Activated effector memory CD4-positive, alpha-beta T cell treated with Interleukin-2 at 50 U/mL for 16 hours (primary cell): ENCODE measurements at places on chromosomes 3 and 15.

GRCh38 chr3:152997526-152997925, 162.6 kb downstream of the P2RY1 start:
- no peak for DNase-seq

DNA sequence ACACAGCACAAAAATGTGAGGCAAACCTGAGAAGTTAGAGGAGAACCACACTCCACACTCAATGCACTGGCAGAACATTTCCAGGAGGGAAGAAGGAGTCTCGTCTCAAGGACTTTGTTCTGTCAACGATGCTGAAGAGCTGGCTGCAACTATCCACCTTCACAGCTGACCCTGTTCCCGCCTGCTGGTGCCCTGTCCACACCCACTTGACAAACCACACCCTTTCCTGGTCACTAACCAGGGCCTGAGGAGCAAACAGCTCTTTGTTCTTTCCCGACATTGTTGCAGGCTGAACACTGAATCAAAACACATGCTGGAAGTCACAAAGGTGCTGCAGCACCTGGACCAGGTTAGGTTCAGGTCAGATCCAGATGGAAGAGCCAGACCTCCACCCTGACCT, 92.6 kb upstream of the ARRDC4 start:
- no peak for DNase-seq

GRCh38 chr3:22103423-22103822, 352.4 kb upstream of the ZNF385D start:
- no peak for DNase-seq

DNA sequence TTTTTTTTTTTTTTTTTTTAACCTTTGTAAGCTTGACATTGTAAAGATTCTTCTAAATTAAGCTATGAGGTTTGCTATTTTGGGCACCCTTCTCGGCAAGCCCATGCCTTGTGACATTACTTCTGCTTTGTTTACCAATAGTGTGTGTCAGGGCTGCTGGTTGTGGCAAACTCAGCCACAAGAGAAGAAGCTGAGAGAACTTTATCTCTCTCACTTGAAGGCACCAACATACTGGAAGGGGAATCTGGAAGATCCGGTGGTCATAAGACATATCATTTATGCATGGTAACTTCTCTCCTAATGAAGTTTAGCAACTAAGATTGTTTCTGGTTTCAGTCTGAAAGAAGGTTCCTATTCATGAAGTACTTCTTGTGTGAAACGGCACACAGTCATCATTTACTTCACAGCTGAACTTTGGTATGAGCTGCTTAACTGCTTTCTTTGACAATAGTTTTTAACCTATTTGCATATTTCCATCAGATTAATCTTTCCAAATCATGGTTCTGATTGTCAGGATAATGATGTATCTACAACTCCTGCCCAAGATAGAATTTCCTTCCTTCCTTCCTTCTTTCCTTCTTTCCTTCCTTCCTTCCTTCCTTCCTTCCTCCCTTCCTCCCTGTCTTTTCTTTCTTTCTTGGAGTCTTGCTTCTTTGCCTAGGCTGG, 189.3 kb downstream of the NFKBIZ start:
- DNase-seq = no peak

DNA sequence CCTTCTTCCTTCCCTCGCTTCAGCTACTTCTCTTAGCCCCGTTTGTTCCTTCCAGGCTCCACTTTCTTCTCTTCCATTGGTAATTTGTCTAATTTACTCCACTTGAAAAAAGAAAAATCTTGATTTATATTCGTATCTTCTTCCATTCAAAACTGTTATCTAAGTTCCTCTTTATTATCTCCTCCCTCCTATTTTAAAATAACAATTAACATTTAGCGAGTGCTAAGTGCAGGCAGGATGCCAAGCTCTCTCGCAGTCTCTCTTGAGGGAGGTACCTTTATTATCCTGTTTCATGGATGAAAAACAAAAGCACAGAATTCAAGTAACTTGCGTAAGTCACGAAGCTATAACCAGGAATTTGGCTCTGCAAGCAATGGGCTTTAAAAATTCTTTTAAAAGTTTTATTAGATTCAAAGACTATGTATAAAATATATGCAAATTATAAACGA, 418.9 kb upstream of the NAALADL2 start:
- no peak for DNase-seq

DNA sequence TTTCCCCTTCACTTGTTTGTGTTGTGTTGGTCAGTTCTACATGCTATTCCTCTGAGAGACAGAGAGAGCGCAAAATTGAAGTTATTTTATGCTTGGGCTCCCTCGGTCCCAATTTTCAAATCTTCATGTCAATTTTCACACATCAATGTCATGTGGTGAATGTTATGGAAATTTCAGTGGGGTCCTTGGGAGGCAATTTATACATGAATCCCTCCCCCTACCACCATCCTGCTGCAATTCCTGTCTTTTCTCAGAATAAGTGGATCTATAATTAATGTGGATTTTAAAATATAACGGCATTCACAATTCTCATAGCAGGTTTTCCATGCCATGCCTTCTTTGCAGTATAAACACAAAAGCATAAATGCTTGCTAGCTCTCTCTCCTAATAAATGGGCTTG, 499.9 kb downstream of the MCTP2 start:
- no peak for DNase-seq
